NCI-H1694 treated with DMSO at 0.1 percent for 48 hours (cell line): ENCODE measurements at places on chromosomes 1 and 21.

GRCh38 chr1:232571523-232571922 lies 58.4 kb downstream of the SIPA1L2 start:
- DNase-seq, result no peak

DNA sequence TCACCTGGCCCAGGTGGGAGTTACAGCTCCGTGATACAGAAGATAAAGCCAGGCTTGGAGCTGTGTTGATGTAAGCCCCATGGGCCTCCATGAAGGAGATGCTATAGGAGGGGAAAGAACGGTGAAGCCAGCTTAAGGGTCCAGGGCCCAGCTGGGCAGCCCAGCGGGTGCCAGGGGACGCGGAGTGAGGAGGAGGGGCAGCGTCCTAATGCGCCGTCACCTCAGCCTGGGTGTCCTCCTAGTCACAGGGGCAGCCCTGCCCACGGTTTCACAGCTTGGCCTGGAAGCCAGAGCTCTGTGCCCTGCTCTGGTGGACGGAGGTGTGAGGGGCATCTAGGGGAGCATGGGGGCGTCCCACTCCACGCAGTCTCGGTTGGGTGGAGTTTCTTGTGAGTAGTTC lies 52.7 kb upstream of the TTC34 start:
- DNase-seq, result no peak

DNA sequence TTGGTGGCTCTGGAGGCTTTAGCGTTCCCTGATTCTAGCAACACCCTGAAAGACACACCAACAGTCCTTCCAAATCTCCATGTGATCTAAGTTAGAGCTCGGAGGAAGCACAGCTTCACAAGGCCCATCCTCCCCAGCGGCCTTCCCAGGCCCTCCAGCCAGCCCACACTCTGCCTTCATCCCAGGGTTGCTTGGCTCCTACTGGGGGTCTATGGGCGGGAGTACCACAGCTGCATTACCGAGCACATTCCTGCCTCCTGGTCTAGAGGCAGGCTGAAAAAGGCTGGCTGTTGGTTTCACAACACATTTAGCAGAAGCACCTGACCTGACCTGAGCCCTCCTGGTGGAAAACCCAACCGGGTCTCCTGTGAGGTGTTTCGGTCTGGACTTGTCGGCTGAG lies 54.7 kb upstream of the TRIM67 start:
- no peak for DNase-seq

DNA sequence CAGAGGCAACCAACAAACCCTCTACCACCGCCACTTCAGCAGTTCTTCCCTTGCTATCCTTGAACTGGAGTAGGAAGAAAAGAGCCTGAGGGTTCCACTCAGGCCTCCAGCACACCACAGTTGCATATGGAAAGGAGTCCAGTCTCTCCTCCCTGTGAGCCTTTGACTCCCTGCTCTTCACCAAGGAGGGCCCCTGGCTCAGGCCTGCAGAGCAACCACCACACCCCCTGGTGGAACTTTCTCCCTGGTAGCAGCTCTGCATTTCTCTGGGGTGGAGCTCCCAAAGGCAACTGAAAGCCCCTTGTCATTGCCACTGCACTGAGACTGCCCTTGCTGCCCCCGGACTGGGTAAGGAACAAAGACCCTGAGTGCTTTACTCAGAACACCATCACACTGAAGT lies 1021.5 kb upstream of the ADGRL2 start:
- DNase-seq, result no peak

GRCh38 chr1:218123968-218124367 lies 161.1 kb upstream of the RRP15 start:
- no peak for DNase-seq
